ENCODE measurements at places on chromosomes 2 and 18.

GRCh38 chr2:222025881-222026271 lies 272.9 kb downstream of the PAX3 start:
- DNase-seq, result no peak

DNA sequence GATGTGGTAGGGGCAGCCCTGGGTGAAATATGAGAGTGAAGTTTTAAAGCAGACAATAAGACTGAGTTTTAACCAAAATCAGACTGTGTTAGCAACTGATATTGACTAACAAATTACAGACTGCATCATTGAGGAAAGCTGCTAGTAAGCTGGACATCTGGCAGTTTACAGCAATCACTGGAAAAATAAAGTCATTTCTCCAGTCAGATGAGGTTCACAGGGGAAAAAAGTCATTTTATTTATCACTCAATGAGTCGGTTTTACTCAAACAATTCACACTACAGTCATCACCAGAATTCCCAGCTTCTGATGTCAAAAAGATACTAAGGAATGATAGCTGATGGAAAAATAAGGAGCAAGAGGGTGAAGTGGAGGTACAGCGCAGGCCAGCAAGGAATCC lies 10.5 kb upstream of the TMEM177 start:
- no peak for DNase-seq

DNA sequence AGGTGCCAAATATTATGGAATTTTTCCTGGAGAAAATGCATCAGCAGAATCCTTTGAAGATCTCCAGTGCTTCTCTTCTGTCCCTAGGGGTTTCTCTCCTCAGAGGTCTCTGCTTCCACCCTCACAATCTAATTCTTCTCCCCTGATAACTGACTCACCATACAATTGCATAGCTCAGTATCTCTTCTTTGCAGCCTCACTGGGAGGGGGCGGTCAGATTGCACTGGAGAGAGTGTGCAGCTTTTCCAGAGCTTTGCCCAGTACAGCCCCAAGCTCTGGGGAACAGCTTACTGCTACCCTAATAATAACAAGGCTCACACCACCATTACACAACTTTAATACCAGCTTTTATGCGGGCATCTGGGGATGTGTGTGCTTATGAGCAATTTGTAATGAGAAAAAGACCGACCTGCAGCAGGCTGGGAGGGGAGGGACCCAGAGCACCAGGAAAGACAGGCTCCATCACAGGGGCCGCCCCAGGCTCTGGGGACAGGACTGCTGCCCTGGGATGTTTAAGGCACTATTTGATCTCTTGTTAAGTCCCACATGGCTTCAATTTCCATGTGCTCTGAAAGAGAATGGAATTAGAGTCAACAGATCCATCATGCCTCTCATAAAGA lies 276.6 kb upstream of the SIX2 start:
- no peak for DNase-seq

- no peak for DNase-seq
Measured at GRCh38 chr2:133986881-133987795, 266.7 kb upstream of the MGAT5 start.

GRCh38 chr2:38442643-38443541 lies 65.8 kb upstream of the ATL2 start:
- no peak for DNase-seq
